Stimulated activated CD4-positive, alpha-beta T cell treated with anti-CD3 and anti-CD28 coated beads, Interleukin-2, amount 100 ng/mL, for 4 hours (primary cell): ENCODE measurements at places on chromosomes 1 and 21.

DNA sequence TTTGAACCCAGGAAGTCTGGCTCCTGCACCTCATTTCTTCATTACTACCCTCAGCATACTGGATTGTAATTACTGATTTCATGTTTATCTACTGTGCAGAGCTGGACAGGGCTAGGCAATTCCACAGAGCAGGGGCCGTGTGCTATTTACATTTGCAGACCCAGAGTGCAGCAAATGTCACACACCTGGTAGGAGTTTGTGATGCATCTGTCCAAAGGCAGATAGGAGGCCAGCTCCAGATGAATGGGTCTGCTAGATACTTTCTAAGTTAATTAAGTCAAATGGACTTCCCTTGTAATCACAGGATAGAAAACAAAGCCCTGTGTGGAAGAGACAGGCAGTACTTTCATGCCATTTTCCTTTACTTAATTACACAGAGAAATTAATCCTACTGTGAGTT lies 46.2 kb downstream of the PGBD5 start:
- DNase-seq = no peak

DNA sequence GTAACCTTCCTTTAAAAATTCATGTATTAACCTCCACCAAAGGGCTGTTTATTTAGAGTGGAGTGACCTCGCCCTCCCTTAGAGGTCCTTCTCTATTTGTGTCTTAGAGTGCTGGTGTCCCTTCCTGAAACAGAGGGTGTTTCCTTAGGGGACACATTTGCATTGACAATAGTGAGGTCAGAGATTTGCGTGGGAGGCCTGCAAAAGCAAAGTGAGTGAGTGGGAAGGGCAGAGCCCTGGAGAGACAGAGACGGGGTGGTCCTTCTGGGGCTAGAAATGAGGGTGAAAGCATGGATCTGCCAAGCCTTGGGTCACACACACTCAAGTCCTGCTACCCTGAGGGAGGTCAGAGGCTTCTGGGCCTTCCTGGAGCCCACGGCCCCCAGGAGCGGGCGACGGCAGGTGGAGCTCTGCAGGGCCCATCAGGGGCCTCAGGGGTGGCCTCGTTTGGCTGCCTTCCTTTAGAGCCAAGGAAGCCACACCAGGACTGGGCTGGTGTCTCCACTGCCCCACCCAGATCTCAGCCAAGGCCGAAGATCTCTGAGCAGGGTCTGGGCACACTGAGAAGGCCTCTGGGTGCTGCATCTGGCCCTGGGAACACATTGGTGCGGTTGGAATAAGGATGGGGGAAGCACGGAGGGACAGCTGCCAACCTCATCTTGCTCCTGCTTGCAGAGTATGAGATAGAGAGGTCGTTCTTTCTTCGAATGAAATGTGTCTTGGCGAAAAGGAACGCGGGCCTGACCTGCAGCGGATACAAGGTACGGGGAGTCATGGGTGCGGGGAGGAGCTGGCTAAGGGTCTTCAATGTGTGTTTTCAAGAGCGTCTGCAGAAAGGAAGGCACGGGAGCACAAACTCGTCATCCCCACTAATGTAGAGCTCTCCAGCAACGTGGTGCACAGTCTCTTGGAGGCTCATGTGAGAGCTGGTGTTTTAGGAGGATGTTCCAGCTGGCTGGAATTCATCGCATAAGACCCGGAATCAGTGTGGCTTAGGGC lies 23.8 kb downstream of the SIM2 start:
- no peak for DNase-seq

- DNase-seq = no peak
These were observed 5.1 kb upstream of the HP1BP3 start for GRCh38 chr1:20792196-20792595.

GRCh38 chr1:47722909-47723580 lies 274.1 kb downstream of the TRABD2B start:
- DNase-seq = no peak

DNA sequence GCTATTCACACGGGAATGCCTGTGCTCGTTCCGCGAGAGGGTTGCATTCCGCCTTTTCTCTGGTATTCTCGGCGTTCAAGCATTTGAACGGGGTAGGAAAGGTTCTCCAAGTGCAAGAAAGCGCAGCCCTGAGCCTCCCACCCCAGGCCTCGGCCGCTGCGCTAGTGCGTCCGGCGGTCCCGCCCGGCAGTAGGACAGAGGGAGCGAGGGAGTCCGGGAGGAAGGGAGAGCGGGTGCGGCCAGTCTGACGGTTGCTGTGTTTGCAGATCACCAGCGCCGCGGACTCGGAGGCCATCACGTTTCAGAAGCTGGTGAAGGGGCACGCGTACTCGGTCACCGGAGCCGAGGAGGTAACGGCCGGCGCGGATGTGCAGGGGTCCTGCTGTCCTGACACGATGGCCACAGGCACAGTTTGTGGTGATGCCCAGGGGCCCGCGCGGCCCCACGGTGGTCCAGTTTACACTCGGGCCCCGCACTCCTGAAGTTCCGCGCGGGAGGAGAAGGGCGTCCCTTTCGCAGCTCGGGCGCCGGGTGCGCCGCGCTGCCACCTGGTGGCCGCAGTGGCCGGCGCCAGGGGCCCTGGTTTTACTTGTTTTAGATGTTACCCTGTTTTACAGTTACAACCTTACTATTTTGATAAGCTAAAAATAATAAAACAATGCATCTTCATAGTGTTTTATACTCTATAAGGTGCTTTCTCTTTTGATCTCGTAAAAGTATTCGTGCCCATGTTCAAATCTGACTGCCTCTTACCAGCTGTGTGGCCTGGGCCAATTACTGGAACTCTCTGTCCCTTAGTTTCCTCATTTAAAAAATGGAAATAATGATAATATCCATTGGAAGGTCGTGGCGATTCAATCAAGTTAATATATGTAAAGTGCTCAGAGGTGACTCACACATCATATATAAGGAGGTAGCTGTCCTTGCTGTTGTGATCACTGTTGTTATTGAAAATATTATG lies 36.7 kb downstream of the CAPN2 start:
- peak; percentile 32 for DNase-seq

DNA sequence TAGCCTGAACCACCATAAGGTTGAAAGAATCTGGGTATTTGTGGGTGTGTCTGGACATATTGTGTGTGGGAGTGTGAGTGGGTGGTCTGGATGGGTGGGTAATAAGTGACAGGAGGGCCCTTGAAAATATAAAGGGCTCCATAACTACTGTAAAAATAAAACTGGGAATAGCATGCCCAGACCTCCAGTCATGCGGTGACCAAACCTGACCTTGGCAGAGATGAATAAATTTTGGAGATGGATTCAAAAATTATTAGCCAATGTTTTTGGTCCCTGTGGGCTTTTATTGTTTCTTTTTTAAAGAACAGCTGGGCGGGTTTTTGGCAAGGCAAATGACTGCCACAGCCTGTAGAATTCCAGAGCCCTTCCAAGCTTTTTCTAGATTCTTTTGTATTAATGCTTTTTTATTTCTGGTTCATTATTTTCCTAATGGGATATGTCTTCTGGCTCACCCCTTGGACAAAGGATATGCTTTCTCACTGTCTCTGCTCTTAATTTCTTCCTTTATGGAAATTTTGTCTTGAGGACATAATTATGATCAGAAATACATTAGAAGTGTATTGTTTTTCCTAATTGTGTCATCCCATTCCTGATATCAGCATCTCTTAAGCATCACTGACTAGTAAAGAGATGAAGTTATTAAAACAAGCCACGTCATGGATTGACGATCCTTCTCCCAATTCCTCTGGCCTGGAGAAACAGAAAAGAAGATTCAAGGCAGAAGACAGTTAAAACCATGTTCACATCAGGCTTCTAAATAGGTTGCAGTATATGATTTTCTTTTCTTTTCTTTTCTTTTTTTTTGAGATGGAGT lies 69.5 kb downstream of the NTMT2 start:
- no peak for DNase-seq

DNA sequence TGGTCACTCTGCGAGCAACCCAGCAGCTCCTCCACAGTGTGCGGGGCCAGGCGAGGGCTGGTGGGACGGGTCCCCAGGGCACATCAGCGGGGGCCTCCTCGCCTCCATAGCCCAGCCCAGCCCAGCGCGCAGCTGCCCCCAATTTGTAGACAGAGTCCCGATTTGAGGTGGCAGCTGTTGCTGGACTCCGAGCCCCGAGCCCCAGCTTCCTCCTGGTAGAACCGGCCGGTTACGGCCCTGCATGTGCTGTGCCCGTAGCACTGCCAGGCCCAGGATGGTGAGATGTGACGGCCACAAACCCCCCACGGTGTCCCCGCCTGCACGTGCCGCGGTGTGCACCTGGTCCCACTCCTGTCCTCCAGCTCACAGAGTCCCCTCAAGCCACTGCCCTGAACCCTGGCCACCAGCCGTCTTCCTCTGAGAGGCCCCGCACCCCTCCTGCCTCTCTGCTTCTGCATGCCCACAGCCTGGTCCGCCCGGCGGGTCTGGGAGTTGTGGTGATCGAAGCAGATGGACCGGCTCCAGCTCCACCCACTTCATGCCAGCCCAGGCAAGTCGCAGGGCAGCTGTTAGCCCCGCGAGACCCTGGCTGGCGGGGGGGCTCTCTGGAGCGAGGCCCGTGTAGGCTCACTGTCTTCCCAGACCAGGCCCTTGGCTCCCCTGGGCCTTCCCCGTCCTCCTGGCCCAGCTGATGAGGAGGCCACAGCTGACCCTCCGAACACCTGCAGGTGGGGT lies 55.5 kb downstream of the MORN1 start:
- no peak for DNase-seq

GRCh38 chr1:173383351-173383750 lies 93.8 kb upstream of the PRDX6 start:
- no peak for DNase-seq

GRCh38 chr1:43836267-43836951 lies 97.2 kb upstream of the ARTN start:
- peak; percentile 67 for DNase-seq

DNA sequence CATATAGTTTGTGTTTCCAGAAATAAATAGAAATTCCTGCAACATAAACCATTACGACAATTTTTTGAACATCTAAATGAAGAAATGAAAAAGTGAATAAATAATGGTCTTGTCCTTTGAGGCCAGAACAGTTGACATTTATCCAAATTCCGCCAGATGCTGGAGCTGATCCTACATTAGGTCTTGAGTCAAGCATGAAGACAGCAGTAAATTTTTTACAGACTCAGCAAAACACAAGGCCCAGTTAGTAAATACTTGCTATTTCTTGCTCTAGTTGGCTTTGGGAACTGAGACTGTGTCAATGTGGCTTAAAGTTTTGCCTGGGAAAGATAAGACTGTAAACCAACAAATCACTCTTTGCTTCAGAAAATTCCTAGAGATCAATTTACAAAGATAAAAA lies 540.1 kb upstream of the RGS18 start:
- no peak for DNase-seq

- no peak for DNase-seq
These were observed 18.6 kb downstream of the L1TD1 start for GRCh38 chr1:62213075-62213914.

DNA sequence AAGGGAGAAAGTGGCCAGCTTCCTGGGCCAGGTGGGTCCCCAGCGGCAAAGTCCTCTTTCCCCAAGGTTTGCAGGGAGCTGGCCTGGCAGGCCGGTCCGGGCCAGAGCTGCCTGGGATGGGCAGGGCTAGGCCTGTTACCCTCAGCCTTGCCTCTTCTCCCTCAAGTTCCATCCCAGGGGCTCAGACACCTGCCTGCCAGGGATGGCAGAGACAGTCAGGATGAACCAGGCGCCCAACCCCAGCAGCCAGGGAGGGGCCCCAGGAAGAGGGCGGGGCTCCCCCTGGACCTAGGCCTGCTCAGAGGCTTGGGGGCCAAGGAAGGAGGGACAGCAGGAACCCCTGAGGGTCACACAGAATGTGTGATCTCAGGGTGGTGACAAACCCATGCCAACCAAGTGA lies 120.6 kb downstream of the CASZ1 start:
- DNase-seq = no peak

- no peak for DNase-seq
These were observed 54.7 kb downstream of the NDUFS5 start for GRCh38 chr1:39080831-39081270.

DNA sequence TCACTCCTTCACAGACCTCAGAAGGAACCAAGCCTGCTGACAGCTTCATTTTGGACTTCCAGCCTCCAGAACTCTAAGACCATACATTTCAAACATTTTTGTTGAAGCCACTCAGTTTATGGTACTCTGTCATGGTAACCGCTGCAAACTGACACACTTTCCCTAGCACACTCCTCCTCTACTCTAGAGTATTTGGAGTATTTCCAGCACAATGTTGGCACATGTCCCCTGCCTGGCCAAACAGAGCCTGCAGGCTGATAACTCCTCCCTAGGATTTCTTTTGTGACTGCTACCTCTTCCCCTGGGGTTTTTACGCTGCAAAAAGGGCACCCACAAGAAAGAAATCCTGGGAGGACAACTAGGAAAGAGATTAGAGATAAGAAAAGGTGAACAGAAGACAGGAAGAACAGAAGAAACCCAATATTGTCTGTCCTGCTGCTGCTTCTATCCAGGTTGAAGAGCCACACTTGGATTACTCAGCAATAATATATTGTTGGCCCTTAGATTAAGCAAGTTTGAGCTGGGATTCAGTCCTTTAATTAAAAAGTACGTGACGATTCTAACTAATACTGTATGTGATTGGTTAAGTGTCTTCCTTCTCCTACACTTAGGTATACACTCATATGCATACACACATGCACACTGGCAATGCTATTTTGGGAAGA lies 844.1 kb downstream of the LTN1 start:
- DNase-seq = no peak

GRCh38 chr1:87356591-87356990 lies 27.9 kb downstream of the LMO4 start:
- no peak for DNase-seq

GRCh38 chr1:152681616-152682015 lies 4.3 kb upstream of the LCE2B start:
- DNase-seq = no peak

- DNase-seq = no peak
These were observed at the start of gene SKI for GRCh38 chr1:2228157-2228594. Gene SKI (plus strand): TSS chr1:2228319. CDS start chr1:2228767, 448 bp downstream.

DNA sequence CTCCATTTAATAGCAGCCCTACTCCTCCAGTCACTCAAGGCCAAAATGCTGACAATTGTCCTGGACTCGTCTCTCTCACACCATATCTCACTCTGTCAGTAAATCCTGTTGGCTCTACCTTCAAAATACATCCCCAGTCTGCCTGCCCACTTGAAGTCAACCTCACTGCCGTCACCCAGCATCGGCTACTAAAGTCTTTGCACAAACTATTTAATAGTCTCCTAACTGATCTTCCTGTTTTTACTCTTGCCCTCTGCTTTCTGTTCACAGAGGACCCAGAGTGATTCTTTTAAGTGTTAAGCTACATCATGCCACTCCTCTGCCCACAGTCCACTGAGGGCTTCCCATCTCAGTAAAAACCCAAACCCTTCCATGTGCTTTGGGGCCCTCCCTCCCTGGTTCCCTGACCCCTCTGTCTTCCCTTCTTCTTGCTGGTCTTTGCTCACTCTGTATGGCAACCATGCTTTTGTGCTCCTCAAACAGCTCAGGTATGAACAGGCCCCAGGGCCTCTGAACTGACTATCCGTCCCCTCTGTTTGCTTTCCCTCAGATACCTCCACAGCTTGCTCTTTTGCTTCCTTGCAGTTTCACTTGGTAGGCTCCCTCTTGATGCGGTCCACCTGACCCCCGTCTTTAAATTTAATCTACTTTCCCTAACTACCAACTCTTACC lies 19.0 kb downstream of the RNASEL start:
- DNase-seq = no peak

GRCh38 chr1:211638689-211639101 lies 36.7 kb downstream of the NEK2 start:
- DNase-seq = no peak
